ENCODE measurements at places on chromosomes 13 and 19.

GRCh38 chr19:22602631-22603272, 31.4 kb upstream of the ZNF492 start:
- DNase-seq = no peak

GRCh38 chr19:15288146-15288963, 44.0 kb downstream of the BRD4 start:
- peak; percentile 90 for DNase-seq

GRCh38 chr13:74707291-74707690, 573.1 kb upstream of the KLF12 start:
- DNase-seq = no peak

DNA sequence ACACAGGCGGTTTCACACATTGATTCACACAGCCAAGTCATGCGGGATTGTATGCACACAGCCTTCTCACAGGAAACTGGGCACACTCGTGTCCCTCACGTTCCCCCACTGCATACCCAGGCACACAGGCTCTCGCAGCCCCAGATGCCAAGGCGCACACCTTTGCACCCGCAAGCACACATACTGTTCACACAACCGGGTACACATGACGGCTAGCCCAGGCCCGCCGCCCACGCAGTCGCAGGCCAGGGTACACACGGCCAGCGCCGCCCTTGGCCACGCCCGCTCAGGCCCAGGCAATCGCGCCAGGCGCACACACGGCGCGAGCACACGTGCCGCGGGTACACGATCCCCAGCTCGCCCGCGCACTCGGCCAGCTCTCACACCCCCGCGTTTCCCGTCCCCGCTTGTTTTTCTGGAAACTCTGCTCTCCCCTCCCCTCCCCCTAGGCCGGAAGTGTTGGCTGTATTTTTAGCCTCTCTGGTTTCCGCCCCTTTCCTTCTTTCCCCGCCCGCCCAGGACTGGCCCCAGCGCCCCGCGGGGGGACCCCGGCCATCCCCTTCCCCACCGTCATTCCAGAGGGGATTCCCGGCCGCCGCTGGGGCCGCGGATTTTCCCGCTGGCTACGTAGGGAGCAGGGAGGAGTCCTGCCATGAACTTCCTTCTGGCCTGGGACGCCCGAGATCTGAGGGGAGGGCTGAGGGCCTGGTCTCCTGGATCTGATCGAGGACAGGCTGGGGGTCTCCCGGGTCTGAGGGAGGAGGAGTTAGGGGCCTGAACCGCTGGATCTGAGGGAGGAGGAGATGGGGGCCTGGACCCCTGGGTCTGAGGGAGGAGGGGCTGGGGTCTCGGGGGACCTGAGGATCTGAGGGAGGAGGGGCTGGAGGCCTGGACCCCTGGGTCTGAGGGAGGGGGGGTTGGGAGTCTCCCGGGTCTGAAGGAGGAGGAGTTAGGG, 4.0 kb upstream of the ZFP36 start:
- peak; percentile 43 for DNase-seq

DNA sequence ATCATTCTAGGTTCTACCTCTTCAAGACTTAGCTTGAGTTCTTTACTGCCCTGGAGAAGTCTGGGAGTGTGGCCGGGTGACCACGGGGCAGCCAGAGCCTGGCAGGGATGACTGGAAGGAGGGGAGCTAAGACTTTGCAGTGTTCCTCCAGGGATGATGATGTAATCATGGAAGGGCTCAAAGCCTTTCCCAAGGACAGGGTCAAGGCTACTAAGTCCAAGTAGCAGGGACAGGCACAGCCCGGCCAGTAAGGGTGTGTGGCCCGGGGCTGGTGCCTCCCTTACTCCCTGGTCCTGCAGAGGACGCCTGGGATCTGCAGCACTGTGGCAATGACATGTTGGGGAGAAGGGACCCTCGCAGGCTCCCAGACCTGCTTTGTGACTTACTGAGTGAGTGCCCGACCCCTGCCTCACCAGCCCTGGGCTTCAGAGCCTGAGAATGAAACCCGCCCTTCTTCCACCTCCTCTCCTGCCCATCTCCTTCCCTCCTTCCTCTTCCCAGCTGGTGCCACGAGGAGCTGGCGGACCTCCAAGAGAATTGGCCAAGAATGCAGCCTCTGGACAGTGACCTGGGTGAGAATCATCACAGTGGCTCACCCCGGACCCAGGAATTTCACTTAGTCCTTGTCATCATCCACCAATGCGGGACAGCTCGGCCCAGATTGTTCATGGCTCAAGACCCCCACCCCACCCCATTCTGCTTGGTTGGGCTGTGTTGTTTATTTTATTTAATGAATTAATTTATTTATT, 15.6 kb upstream of the FBXO17 start:
- DNase-seq = no peak

DNA sequence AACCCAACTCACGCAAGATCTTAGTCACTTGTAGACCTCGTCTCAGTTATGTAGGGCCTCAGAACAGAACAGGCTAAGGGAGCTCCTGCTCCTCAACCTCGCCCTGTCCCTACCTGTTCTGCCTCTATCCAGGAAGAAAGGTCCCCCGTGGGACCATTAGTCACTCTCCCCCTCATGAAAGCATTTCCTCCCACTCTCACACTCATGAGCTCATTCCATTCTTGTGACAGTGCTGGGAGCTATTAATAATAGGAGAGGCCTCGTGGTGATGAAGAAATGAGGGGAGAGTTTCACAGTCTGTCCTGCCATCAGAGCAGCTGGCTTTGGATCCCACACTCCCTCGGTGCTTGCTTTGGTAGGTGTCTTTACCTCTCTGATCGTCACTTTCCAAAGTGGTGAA, 10.2 kb downstream of the PPP2R1A start:
- no peak for DNase-seq

DNA sequence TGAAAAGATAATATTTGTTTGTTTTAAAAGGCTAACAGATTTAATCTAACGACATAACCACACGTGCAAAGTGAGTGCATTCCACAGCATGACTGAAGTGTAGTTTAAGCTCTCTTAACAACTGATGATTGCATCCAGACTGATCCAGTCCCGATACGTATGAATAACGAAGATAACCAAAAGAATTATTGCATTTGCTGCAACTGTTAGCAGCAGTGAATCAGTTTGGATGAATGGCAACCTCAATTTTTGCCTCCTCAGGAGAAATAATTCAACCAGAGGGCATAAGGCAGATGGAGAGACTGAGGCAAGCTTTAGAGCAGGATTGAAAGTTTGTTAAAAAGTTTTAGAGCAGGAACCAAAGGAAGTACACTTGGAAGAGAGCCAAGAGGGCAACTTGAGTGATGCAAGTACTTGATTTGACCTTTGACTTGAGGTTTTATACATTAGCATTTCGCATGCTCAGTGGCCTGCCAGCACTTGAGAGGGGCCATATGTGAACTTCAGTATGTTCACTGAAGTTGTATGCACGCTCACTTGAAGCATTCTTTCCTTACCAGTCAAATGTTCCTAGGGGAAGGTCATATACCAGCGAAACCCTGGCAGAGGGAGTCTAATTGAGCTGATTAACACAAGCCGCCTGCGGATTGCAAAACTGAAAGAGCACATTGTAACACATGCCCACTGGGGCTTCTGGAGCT, 835.0 kb upstream of the PCDH20 start:
- DNase-seq = no peak

DNA sequence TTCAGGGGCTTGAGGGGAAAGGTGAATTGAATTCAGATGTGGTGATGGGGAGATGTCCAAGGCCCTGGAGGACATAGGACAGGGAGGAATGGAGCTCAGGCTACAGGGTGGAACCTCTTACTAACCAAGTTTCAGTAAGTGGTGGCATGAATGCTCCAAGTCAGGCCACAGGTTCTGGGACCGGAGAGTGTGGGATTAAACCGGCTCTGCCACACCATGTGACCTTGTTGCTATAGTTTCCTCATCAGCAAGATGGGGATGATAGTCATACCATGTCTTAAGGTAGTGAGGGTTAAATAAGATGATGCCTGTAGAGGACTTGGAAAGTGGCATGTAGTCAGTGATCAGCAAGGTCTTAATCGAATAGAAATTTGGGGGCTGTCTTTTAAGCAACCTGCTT, 16.3 kb downstream of the GPR183 start:
- DNase-seq = no peak

DNA sequence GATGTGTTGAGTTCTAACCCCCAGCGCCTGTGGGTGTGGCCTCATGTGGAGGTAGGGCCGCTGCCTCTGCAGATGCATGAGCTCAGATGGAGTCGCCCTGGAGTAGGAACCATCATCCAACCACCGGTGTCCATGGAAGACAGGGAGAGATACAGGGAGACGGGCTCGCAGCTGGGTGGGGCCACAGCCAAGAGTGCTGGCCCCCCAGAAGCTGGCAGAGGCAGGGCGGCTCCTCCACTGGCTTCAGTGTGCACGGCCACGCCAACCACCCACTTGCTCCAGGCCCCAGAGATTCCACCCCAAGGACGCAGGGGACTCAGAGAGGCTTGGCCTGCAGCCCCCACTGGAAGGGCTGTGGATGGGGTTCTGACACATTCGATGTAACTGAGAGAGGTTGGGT, 5.4 kb upstream of the MCF2L start:
- DNase-seq = no peak

GRCh38 chr13:49303533-49304252, 56.0 kb downstream of the CDADC1 start:
- DNase-seq = no peak

GRCh38 chr19:35138305-35138892, at the start of gene FXYD1:
Gene FXYD1, plus strand, starts transcription at chr19:35138824. Its CDS starts 1,256 bp downstream, at chr19:35140080.
- no peak for DNase-seq

GRCh38 chr13:19345916-19346422, 164.3 kb upstream of the TUBA3C start:
- DNase-seq = no peak

- DNase-seq = no peak
Observed at GRCh38 chr13:46184277-46184699, 2.3 kb upstream of the LCP1 start.

DNA sequence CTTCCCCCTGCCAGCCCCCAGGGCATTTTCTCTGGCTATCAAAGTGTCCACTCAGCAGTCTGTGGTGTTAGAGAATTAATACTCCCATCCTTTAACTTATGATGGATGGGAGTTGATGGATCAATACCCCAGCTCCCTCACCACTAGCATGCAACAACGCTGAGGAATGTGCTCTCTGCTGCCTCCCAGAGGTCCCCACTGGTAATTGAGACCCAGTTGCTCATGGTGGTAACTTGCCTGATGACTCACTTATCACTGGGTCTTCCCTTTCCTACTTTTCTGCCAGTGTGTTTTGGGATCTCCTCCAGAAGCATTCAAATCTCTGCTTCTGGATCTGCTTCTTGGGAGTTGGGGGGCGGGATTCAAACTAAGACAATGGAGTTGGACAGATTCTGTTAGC, 20.3 kb upstream of the CACNA1A start:
- DNase-seq = no peak

Data from amygdala (tissue), 56 donors.